ENCODE measurements at places on chromosomes 5 and 9.

DNA sequence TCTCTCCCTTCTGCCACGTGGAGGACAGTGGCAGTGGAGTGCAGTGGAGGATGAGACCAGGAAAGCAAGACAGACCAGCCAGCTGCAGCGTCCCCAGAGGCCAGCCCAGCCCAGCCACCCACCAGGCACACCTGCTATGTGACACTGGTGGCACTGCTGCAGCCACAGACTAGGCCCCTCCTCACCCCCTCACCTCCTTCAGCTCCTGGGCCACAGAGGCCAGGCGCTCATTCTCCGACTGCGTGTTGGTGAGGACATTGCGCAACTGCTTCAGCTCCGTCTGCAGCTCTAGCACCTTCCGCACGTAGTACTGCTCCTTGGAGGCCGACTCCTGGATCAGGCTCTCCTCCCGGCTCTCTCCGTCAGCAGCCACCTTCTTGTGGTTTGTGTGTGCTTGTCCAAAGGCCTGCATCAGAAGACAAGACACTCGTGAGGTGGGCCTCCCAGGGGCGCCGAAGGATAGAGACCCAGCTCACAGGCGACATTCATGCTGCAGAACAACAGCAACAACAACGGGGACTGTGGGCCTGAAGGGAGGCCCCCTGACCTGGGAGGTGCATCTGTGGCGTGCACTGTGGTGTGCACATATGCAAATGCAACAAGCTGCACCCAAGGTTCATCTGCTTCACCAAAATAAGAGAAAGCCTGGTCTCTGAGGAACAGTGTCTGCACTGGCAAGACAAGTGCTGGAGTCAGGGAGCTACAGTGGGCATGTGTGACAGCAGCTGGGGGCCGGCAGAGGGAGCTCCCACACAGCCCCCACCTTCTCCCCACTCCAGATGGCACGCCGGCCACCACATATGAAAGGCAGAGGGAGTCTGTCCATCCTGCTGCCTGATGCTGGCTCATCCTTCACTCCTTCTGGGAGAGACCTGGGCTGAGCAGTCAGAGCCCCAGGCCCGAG lies 35.5 kb downstream of the BICD2 start:
- peak; percentile 27 for DNase-seq

DNA sequence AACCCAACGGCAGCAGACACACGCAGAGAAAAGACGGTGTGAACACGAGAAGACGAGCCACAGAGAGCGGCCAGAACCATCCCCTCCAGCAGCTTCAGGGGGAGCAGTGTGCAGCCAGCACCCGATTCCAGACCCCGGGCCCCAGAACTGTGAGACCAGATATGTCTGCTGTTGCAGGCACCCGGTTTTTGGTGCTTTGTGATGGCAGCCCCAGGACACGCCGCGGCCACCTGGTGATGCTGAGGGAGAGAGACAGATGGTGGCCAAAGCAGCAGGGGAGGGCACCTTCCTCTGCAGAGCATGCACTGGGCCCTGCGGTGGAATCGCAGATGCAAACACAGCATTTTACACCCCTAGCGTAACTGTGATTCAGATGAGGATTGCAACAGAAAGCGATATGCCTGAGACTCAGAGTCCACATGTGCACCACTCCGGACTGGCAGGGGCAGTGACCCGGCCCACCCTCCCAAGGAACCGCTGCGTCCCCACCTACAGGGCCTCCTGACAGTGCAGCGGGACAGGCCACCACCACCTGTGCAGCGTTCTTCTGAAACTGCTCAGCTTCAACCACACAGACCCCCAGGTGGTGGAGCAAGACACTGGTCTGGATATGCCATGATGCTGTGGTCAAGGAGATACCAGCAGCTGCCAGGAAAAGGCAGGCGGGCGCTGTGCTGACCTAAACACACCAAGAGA lies 24.0 kb downstream of the ZDHHC11B start:
- DNase-seq = no peak

DNA sequence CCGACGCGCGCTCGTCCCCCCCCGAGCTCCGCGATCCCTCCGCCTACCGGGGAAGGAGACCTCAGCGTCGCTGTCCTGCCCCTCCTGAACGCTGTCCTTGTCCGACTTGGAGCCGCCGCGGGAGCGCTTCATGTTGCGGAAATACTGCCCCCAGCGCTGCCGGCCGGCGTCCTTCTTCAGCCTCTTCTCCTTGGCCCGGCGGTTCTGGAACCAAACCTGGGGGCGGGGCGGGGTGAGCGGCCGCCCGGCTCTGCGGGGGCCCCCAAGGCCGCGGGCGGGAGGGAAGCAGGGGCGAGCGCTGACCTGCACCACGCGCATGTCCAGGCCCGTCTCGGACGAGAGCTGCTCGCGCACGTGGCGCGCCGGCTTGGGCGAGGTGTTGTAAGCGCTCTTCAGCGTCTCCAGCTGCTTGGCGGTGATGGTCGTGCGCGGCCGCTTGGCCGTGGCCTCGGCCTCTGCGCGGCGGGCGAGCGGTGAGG lies 6.3 kb downstream of the LHX3 start:
- peak; percentile 35 for DNase-seq

GRCh38 chr9:7570107-7570720 lies 229.4 kb downstream of the DMAC1 start:
- peak; percentile 60 for DNase-seq

DNA sequence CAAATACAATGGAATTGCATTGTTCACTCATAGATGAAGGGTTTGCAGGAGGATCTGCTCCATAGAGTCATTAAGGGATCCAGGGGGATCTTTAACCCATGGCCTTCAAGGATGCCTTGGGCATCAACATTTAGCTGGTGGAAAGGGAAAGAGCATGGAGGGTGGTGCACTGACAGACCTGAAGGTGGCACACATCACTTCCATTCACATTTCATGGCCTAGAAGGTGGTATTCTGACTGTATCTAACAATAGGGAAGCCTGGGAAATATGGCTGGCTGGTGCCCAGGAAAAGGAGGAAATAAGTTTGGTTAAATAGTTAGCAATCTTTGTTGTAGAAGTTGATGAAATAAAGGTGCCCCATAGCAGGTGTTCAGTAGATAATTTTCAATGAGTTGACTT lies 230.2 kb downstream of the CD180 start:
- DNase-seq = no peak

DNA sequence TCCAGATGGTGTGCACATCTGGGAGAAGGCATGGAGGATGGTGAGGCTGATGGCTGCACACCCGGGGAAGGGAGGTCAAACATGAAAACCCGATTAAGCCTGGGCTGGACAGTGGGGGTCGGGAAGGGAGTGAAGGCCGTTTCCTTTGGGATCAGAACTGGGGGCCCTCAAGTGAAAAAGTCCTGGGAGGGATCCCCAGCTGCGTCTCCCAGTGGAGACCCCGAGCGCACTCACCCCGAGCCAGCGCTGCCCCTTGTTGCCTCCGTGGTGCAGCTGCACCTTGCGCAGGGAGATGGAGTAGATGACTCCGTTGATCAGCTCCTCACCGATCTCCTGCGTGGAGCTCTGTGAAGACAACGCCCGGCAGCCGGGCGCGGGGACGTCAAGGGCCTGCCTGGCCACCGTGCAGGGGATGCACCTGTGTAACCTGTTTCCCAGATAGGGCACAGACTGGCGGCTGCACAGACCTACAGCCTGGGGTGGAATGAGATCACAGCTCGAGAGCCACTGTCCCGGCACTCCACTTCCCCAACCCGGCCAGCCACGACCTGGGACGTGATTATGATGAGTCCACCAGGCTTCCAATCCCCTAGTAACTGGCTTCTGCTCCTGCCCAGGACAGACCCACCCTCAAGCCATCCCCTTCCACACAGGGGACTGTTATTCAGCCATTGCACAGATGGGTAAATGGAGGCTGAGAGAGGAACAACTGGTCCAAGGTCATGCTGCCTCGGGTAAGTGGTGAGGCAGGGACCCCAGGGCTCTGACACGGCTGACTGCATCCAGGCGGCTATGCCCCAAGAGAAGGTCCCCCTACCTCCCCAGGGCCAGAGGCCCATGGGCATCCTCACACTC lies 9.0 kb downstream of the RALGDS start:
- no peak for DNase-seq

GRCh38 chr5:179278119-179278518 lies 67.1 kb downstream of the ADAMTS2 start:
- no peak for DNase-seq

Measured in brain (organoid and tissue), 16 donors.